ENCODE measurements at places on chromosomes 4 and X.

GRCh38 chrX:11148401-11148800 lies 37.3 kb downstream of the HCCS start:
- DNase-seq: no peak

DNA sequence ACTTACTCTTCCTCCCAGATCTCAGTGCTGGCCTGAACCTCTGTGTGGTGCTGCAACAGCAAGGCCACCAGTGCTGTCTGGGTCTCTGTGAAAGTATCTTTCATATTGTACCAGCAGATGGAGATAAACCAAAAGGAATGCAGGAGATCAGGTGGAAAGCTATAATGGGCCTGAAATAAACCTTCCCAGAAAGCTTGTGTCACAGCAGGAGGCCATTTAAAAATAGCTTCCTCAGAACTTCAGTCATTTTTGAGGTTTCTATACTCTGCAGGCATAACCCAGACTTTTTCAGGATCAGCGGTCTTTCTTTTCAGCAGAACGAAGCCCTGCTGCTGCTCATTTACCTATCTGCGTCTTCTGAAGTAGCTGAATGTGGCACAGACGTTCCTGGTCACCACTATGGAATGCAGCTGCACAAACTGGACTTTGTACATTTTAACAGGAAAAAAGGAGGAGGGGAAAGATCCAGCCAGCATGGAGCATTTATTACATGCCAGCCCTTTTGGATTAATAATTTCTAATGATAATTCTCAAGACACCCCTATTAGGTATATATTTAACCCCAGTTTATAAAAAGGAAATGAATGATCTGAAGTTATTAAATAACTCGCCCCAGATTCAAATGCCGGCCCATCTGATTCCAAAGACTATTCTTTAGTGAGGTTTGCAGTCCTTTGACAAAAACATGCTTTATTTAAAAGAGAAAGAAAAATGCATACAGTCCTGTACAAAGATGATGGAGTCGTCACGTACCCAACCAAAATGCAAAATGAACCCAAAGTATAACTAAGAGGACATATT lies 119.7 kb downstream of the NFKB1 start:
- peak; percentile 66 for DNase-seq

DNA sequence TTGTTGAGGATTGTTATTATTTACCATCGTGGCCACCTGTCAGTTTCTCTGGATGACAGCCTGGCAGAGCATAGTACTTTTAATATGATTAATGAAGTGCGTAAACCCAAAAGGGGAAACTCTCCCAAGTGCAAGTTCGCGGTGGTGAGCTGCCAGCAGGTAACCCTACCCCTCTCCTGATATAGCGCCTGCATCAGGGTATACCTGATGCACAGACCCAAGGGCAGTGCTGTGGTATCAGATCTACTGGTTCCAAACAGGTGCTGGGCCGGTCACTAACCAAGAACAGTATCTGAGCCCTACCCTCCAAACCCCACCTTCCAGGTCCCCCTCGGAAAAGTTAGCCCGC lies 1.6 kb downstream of the RNF150 start:
- no peak for DNase-seq

- no peak for DNase-seq
Observed at GRCh38 chrX:44338361-44338760, 5.1 kb downstream of the EFHC2 start.

GRCh38 chrX:44675362-44676024 lies 132.8 kb upstream of the FUNDC1 start:
- DNase-seq: peak; percentile 94

DNA sequence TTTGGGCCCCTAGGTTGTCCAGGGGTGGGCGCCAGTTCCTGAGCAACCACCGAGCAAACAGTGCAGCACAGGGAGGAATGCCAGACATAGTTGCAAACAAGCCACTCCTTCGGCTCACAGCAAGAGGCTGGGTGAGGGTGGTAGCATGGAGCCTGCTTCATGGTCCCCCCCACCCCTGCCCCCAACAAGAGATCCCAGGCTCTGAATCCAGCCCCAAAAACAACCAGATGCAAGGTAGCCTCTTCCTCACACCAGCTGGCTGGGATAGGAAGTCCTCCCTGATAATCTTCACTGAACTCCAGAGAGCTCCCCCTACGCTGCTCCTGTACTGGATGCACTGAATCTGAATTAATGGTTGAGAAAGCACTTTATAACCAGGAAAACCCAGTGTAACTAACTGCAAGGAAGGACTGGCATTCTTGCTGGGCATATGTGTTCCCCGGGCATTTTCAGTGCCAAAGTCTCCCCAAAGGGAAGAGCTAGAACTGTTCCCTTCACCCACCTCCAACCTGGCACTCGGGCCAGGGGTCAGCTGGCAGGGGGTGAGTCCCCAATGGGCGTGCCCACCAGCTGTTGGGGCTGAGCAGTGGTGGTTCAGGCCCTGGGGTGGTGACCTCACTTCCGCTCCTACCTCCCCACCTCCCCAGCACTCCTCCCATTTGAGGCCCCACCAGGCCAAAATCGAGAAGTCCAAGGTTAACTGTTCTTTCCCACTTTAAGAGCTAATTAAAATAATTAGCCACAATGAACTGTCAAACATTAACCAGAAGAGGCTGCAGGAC lies 1.5 kb downstream of the ELF4 start:
- DNase-seq: peak; percentile 49

DNA sequence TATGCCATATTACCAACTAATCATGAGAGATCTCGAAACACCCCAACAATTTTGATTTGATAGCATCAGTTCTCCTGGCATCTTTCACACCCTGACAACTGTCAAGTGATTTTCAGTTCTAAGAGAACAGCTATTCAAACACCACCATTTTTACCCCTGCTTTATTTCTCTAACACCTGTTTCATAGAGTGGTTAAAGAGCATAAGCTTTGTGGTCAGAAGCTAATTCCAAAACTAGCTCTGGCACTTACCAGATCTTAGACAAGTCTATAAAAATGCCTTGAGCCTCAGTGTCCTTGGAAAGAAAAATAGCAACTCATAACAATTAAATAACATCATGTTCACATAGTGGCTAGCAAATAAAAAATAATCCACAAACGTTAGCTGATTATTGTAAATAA lies 17.9 kb downstream of the PPA2 start:
- DNase-seq: no peak

DNA sequence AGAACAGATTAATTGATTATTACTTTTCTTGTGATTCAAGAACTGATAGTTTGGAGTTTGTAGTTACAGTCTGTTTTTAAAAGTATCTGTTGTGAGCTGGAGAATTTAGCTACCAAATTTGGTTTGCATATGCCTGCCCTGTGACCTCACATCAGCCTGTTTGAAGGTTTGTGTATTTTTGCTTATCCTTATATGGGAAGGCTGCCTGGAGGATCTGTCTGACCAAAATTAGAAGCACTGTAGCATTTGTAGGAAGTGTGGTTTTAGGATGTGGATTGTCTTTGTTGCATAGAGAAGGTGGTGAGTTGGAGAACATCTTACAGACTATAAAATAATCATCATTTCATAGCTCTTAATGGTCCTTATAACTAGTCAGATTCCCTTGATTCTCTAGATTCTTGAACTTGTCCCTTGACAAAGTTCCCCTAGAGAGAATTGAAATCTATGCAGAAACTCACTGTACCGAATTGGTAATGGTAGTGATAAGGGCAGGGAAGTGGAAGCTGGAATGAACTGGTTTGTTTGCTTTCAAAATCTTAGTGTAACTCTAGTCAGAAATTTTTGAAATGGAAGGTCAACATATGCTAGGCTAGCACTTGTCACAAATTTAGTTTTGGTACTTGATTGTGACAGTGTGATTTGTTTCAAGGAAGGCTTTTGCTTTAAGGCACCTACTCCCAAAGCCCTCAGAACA lies 57.3 kb downstream of the SH3BGRL start:
- DNase-seq: no peak

DNA sequence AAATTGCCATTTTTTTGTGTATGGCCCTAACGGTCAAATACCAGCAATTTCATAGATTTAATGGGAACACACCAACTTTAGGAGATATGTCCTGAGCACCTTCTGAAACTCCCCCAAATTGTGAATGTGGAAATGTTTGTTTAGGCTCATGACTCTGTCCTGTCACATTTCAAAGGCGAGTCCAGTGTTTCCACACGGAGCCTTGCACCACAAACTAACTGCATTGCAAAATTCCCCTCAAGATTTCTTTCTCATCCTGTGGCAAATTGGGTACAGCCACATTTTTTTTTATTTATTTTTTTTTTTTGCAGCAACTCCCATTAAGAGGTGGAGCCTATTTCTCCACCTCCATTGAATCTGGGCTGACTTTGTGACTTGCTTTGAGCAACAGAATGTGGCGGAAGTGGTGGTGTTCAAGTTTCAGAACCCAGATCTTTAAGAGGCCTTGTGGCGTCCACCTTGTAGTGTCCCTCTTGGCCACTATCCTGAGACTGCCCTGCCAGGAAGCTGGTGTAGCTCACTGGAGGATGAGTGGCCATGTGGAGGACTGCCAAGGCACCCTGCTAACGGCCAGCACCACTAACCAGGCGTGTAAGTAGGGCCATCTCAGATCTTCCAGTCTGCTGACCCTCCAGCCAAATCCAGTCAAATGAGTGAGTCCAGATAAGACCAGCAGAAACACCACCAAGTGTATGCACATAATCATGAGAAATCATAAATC lies 172.4 kb upstream of the SCML1 start:
- no peak for DNase-seq

- no peak for DNase-seq
Observed at GRCh38 chr4:31045151-31045550, 325.0 kb downstream of the PCDH7 start.

GRCh38 chr4:56959100-56959499 lies 18.3 kb downstream of the NOA1 start:
- no peak for DNase-seq

DNA sequence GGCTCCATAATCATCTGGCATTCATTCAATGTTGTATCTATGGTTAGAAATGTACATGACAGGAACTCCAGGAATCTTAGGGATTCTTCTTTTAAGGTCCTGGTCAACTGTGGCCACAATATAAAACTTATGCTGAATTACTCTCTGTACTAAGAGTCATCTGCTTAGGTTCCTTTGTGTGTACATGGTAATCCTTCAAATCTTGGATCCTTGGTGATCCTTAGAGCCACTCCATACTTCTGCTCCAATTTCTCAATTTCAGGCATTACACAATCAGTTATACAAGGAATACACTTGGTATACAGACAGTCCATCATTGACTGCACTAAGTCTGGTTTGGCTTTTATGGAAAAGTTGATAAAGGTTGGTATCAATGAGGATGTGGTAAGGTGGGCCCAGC lies 5.8 kb downstream of the SRD5A3 start:
- DNase-seq: no peak

DNA sequence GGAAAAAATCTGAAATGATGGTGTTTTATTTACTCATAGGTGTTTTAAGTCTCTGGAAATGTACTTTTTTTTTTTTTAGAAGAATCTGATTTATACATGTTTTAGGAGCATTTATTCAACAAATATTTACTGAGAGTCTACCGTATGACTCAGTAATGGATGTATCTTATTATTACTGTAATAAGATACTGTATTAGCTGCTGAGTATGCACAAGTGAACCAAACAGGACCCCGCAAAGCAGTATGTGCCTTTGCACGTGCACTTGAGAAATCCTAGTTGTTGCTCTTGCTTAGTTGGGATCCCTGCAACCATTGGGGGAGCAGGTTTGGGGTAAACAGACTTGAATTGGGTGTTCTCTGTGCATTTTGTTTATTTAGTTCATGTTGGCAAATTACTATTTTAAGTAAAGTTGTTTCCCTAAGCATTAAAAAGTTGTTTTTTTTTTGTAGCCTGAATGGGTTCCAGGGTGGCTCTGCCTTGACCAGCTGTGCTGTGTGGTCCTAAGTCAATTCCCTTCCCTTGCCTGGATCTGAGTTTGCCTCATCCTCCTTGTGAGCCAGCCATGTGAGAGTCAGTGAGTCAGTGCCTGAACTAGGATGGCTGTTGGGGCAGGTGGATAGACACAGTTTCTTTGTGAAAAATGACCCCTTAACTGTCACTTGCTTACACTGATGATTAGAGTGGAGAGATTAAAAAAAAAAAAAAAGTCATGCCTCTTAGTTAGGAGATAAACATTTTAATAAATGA lies 27.7 kb downstream of the DCUN1D4 start:
- DNase-seq: no peak

GRCh38 chr4:41957634-41958033 lies 22.4 kb downstream of the TMEM33 start:
- DNase-seq: no peak

- no peak for DNase-seq
Observed at GRCh38 chr4:3515646-3516045, 16.6 kb downstream of the LRPAP1 start.

GRCh38 chr4:4849524-4850193 lies 9.8 kb upstream of the MSX1 start:
- no peak for DNase-seq

DNA sequence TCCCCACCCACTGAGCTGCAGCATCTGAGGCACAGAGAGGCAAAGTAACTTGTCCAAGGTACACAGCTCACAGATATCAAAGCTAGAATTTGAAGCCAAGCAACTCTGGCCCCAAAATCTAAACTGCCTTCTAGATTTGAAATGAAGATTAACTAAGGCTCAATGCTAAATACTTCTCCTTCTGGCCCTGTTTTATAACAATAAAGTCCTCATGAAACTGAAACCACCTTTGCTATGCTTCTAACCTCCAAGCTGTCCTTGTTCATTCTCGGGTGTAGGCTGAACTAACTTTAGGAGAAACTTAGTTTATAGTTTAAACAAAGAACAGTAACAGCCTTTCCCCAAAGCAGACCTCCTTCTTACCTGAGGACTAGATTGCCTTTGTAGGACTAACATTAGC lies 93.6 kb downstream of the DCTD start:
- no peak for DNase-seq

GRCh38 chr4:148116969-148117368 lies 325.2 kb downstream of the NR3C2 start:
- no peak for DNase-seq

DNA sequence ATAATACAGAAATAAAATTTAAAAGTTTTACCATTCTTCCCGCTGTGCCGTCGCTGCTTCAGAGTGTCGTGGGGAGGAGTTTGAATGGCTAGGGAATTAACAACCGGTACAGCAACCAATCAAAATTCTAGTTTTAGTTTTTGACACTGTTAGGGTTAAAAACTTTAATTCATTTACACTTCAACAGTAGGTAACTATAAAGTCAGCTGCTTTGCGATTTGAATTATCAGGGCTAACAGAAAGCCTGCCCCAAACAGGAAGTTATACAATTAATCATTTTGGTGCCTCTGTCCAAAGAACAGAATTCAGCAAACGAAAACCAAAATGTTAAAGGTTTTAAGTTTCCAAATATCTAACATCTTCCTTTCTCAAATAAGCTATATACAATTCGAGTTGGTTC lies 2.3 kb downstream of the HNRNPD start:
- DNase-seq: no peak

DNA sequence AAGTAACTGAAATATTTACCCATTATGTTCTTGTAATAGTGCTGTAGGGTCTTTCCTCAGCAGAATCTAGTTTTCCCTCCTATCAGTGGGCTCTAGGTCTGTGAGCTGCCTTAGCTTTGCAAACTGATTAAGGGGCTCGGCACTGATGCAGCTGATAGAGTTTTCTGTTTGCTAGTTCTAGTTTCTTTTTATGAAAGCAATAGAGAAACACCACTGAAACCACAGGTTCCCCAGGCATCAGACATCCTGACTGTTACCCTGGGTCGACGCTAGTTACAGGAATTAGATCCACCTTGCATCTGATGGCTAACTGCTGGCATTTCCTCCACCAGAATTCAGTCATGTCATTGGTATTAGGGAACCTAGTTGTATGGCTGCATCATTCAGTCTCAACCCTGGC lies 225.0 kb upstream of the VCX start:
- no peak for DNase-seq
